ENCODE measurements at places on chromosomes 2 and 18.

GRCh38 chr2:119009110-119009509, 67.1 kb downstream of the MARCO start:
- DNase-seq, result no peak

GRCh38 chr2:112836695-112837117, at the start of gene IL1B:
Gene IL1B, minus strand, starts transcription at chr2:112836779. Its CDS starts 550 bp downstream, at chr2:112836229.
- peak; percentile 34 for DNase-seq

DNA sequence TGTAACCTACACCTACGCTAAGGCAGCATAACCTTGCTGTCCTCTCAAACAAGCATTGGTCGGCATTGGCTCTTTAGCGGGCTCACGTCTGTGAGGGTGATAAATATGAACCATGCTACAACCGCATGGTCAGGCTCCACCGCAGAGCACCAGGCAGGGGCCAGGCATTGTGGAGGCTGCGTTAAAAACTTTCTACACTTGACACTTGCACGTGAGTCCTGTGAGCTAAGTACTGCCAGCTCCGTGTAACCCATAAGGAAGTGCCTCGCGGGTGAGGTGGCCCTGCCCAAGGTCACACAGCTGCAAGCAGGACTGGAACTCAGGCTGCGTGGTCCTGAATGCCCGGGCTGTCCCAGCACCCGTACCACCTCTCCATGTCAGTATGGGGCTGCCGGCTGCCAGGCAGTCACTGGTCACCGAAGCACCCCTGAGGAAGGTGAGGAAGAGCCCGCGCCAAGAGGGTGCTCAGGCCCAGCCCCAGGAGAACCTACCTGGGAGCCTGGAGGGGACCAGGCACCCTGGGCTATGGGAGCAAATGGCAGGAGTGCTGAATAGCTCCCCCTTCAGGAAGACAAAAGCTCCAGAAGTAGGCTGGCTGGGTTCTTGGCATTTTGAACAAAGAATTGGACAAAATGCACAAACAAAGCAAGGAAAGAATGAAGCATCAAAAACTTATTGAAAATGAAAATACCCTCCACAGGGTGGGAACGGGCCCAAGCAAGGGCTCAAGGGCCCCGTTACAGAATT, 271.1 kb upstream of the RAB6C start:
- DNase-seq, result no peak

DNA sequence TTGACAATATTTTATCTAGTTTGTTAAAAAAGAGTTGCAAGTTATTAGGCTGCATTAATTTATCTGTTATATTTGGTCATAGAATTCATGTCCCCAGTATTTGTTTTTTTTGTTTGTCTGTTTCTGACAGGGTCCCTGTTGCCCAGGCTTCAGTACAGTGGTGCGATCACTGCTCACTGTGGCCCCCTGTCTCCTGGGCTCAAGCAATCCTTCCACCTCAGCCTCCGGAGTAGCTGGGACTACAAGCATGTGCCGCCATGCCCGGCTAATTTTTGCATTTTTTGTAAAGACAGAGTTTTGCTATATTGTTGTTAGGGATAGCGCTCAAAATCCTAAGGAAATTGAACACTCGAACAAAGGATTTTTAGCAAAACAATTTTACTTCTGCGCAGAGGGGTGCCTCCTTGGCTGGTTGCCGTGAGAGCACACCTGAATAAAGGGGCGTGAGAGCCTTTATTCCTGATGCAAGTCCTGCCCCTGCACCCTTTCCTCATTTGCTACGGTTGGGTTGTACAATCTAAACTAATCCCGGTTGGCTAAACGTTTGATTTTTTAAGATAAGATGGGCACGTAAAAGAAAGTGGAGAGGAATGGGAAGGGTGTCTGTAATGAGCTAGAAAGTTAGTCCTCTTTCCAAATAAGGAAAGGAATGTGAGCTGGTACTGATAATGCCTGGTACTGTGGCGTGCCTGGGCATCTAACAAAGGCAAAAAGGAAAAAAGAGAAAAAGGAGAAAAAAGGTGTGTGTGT, 65.5 kb downstream of the COMMD1 start:
- DNase-seq, result no peak

DNA sequence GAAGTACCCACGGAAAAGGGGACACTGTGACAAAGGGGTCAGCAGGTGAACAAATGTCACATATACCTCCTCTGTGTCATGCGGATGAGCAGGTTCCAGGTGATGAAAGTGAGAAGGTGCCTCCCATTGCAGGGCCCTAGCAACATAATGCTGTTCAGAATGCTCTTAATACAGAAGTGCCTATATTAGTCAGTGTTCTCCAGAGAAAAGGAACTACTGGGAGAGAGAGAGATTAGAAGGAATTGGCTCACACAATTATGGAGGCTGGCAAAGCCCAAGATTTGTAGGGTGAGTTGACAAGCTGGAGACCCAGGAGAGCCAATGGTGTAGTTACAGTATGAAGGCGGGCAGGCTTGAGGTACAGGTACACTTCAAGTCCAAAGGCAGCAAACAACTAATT, 98.1 kb upstream of the CDC42EP3 start:
- DNase-seq, result no peak

DNA sequence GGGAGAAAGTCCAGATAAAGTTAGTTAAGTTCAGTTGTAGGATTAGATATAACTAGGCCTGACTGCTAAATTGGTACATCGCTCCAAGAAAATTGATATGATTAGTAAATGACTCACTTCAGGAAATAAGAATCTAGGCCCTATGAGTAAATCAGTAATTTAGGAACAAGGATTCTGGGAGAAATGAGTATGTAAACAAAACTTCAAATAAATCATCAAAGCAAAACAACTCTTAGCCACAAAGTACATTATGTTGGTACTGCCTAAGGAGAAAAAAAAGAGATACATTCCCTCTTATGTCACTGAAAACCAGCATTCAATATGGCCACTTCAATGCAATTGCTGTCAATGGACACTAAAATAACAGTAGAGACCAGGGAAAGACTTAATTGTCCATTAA, 529.1 kb downstream of the ZNF804A start:
- no peak for DNase-seq

DNA sequence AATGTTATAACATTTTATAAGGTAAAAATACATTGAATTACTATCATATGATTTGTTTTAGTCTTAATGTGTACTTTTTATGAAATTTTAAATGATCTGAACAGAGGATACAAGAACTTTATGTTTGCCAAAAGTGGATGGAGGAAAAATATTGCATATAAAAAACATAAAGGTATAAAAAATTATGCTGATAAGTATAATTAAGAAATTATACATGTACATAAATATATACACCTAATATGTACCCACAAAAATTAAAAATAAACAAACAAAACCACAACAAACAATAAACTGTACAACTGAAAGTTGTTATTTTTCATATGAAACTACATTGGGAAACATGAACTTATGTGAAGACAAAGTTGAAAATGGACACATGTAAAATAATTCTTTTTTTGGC, 38.2 kb upstream of the CALCRL start:
- no peak for DNase-seq

GRCh38 chr2:43169099-43169945, 57.1 kb downstream of the ZFP36L2 start:
- DNase-seq, result no peak

GRCh38 chr2:233919938-233920337, 2.8 kb downstream of the TRPM8 start:
- peak; percentile 58 for DNase-seq

GRCh38 chr2:200863782-200864175, 679 bp downstream of the CLK1 start:
- DNase-seq, result peak; percentile 45

DNA sequence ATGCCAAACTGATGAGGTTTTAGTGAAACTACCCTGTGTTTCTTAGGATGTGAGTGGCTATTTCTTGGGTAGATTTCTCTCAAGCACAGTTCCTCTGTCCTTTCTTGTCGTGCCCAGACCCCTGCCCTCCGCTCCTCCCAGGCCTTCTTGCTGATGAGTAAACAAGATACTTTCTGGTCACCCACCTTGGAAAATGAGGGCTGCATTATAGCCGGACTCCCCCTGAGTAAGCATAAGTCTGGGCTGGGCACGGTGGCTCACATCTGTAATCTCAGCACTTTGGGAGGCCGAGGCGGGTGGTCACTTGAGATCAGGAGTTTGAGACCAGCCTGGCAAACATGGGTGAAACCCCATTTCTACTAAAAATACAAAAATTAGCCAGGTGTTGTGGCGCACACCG, 58.5 kb downstream of the MEX3C start:
- no peak for DNase-seq

DNA sequence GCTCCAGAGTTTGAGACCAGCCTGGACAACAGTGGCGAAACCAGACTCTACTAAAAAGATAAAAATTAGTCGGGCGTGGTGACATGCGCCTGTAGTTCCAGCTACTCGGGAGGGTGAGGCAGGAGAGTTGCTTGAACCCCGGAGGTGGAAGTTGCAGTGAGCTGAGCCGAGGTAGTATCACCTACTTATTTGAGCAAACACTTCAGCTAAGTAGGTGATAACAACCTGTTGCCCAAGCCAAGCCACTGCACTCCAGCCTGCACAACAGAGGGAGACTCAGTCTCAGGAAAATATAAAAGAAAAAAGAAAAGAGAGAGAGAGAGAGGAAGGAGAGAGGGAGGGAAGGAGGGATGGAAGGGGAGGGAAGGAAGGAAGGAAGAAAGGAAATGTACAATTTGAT, 21.3 kb downstream of the FER1L5 start:
- no peak for DNase-seq

DNA sequence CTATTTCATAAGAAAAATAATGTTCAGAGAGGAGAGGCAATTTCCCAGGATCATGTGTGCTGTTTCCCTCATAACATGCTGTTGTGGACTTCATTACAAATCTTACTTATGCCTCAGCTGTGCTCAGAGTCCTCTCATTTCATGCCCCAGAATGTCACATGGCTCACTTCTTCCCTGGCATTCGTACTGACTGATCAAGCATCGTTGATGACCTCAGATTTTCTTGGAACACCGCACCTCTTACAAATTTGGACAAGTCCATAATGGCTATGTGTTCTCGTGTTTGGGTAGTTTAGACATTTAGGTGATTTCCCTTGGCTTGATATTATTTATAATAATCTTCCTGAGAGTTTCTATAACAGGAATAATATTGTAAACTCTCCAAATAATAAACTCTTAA, 32.9 kb downstream of the SERPINB7 start:
- no peak for DNase-seq

GRCh38 chr2:224875841-224876240, 159.7 kb upstream of the CCDC195 start:
- no peak for DNase-seq

DNA sequence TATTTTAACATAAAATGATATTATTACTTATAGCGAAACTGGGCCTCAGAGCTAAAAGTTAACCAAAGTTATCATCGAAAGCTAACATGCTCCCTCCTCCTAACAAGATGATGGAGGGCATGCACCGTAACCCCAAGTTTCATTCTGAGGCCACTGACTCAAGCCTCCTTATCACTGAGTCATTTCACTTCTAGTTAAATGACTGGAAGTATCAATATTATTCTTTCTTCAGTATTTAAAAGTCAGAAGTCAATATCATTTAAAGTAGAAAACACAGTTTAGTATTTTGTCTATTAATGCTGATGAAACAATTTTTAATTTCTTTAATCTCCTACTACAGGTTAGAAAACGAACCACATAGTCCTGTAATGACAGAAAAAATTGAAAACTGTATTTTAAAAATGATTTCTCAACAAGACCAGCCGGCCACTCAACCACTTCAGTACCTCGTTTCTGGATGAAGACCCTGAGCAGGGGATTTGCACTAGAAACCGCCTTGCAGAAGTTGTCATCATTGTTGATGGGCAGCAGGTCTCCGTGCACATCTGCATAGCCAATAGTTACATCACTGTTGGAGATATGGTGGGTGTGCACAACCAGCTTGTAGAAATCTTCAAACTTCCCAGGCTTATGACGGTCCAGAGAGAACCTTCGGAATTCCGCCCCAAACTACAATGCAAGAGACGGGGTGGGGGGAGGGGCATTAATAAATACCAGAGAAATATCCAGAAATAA, 44.9 kb downstream of the PARD6G start:
- DNase-seq, result no peak

DNA sequence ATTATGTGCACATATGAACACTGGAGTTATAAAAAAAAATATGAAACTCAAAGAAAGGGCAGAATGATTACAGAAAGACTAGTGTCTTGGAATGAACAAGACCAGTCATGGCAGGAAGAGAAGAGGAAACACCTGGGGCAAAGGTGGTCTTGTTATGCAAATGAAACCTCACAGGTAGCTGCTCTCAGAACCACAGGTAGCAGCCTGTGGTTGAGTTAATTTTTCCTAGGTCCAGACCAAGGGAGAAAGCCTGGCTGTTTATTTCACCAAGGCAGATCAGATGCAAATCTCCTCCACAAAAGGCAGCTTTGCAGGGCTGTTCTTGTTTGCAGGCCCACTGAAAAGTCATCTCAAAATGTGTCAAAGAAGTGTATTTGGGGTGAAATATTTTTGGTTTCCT, 785.8 kb downstream of the RNF144A start:
- DNase-seq, result no peak

- peak; percentile 87 for DNase-seq
These were observed 202.6 kb downstream of the TGIF1 start for GRCh38 chr18:3652380-3653262.

GRCh38 chr2:68365087-68365486, at the start of gene PLEK:
Gene PLEK, plus strand, starts transcription at chr2:68365282. Its CDS starts 70 bp downstream, at chr2:68365352.
- no peak for DNase-seq

- DNase-seq, result peak; percentile 28
These were observed 97.2 kb downstream of the PIK3C3 start for GRCh38 chr18:42052122-42052708.

DNA sequence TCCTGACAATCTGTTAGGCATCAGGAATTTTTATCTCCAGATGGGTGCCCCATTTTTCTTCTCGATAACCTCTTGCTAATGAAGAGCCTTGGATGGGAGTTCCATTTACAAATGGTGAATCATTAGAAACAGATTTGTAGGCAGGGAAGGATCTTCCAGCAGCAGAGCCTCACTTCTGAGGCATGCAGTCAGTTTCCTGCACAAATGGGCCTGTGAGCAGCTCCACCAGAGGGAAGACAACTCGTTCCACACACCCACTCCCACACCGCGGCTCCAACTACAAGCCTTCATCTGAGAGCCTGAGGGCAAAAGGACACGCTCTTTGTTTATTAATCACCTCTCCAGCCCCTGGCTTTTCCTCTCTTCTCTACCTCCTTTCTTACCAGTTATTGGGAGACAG, 108.5 kb downstream of the CTAGE1 start:
- no peak for DNase-seq

GRCh38 chr2:17918789-17919188, 40.3 kb downstream of the KCNS3 start:
- DNase-seq, result no peak

GRCh38 chr2:74290466-74291217, 52.6 kb downstream of the SLC4A5 start:
- DNase-seq, result no peak

GRCh38 chr2:205885492-205886099, 200.4 kb downstream of the INO80D start:
- peak; percentile 91 for DNase-seq
